Central memory CD4-positive, alpha-beta T cell (primary cell): ENCODE measurements at places on chromosomes 6 and 20.

DNA sequence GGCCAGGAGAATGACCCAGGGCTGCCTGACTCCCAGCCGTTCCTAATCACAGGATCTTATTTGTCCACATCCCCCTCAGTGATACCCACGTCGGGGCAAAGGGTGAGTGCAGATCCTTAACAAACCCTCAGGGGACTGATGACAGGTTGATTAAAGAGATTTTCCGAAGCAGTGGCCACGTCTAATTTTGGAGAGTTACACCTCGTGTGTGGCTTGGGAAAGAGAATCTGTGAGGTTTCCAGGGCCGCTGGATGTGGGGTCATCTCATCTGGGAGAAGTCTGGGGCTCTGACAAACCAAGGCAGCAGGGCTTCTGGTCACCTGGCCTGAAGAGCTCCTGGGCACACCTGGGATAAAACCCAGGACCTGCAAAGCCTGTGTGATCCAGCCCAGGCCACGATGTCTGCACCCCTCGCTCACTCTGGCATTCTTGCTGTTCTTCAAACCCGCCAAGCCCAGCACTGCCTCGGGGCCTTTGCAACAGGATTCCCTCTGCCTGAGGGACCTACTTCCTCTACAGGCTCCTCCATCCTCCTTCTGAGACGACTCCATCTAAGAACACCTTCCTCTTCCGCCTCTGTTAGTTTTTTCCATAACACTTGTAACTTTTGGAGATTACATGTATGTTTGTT, 4.7 kb downstream of the JPH2 start:
- no peak for DNase-seq

DNA sequence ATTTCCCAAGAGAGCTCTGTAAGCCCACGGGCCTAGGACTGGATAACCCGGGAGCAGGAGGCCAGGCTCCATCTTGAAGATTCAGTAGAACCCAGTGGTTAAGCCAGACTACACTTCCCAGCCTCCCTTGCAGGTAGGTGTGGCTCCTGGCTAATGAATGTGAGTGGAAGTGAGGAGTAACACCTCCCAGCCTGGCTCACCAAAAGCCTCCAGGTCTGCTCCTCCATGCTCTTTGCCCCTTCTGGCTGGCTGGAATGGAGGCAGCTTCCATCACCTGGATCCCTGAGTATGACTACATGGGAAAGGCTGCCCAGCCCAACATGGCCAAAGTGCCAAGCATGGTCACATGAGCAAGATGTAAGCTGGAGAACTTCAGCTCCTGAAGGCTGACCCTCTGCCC, 9.7 kb downstream of the LRRN4 start:
- DNase-seq, result no peak

GRCh38 chr6:77332915-77333623, 130.2 kb downstream of the HTR1B start:
- no peak for DNase-seq

DNA sequence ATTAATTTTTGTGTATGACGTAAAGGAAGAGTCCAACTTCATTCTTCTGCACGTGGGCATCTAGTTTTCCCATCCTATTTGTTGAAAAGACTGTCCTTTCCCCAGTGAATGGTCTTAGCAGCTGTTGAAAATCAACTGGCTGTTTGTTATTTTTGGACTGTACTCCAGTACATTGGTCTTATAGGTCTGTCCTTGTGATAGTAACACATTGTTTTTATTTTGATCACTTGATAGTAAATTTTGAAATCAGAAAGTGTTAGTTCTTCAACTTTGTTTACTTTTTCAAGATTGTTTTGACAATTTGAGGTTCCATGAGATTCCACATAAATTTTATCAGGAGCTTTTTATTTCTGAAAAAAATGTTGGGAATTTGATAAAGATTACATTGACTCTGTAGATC, 280.2 kb upstream of the FOXQ1 start:
- no peak for DNase-seq

DNA sequence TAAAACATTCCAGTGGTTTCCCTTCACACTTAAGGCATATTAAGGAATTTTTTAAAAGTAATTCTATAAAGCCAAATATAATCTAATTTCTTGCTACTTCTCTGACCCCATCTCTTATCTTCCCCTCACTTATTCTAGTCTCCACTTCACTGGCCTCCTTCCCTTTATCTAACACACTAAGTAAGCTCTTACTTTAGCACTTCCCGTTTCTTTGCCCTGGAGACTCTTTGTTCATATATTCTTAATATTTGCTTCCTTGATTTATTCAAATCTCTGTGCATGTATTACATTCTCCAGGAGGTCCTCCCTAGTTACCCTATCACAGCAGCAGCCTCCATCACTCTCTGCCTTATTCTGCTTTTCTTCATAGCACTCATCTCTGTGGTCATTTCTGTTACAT, 20.3 kb downstream of the GTPBP2 start:
- DNase-seq, result no peak

DNA sequence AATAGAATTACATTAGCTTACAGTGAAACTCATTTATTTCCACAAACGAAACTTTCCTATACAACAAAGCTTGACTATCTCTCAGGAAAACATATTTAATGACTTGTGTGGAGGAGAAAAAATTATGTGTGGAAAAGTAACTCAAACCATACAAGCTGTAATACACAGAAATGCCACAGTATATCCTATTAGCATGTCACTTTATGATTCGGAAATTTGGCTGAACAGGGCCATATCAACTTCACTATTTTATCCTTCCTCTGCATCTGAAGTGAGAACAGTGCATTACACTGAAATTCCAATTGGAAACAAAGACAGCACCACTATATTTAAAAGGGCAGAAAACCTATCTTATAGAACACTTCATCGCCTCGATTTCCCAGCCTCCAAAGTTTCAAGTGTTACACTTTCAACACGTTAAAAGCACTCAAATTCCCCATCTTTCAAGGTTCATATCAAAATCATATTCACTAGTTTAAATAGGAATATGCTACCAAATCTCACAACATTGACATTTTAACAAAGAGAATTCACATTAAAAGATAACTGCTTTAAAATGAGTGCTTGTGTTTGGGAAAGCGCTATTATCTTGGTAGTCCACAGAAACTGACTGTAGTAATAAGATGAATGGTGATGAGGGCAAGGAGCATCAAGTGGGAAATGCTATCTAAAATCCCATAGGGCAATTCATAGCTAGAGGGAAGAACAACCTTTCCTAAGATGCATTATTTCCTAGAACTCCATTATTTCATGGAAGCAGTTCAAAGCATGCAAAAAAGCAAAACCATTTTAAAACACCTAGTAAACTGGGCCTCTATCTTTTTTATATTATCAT, 1.8 kb downstream of the REV3L start:
- DNase-seq, result no peak

- DNase-seq, result no peak
Observed at GRCh38 chr6:53327017-53327395, 21.7 kb downstream of the ELOVL5 start.

GRCh38 chr6:160015778-160016684, 47.1 kb downstream of the IGF2R start:
- peak; percentile 49 for DNase-seq

DNA sequence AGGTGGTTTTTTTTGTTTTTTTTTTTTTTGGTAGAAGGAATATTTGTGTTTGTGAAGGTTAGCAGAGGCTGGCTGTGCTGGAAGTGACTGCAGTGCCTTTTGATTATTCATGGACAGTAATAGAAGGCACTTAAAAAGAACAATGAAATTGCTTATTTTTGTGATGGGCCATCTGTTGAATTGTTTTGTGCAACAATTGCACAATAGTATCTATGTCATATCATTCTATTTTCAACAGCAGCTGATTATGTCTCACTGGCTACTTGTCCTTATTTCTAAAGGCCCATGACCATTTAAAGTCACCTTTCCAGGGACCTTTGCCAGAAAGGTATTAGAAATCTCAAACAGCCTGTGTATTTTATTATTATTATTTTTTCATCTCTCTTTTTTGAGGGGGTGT, 70.6 kb downstream of the AFG1L start:
- DNase-seq, result no peak

GRCh38 chr6:168037856-168038255, 40.4 kb downstream of the KIF25 start:
- DNase-seq, result no peak

DNA sequence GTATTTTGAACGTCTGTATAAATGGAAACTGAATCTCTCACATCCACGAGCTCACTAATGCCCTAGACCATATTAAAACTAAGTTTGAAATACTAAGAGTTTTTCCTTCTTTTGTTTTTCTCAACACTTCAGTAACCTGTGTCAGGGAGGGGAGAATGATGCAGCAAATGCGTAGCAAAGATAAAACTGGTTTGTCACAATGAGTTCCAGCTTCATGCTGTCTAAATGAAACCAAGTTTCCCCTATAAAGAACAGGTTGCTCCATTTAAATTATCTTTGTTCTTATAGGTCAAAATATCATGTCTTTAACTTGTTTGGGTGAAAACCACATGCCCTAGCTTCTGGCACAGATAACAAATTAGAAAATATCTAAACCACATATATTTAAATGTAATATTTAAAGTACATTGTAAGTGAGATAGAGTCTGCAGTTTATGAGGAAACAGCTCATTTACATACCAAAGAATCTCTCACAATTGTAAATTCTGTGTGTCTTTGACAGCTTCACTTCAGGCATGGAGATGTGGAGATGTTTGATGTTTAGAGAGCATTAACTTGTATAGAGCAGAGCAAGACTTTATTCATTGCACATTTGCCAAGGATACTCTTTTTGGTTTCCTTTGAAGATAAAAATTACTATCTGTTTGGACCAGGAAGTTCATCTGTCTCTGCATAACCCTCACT, 7.3 kb downstream of the TRDN start:
- no peak for DNase-seq

DNA sequence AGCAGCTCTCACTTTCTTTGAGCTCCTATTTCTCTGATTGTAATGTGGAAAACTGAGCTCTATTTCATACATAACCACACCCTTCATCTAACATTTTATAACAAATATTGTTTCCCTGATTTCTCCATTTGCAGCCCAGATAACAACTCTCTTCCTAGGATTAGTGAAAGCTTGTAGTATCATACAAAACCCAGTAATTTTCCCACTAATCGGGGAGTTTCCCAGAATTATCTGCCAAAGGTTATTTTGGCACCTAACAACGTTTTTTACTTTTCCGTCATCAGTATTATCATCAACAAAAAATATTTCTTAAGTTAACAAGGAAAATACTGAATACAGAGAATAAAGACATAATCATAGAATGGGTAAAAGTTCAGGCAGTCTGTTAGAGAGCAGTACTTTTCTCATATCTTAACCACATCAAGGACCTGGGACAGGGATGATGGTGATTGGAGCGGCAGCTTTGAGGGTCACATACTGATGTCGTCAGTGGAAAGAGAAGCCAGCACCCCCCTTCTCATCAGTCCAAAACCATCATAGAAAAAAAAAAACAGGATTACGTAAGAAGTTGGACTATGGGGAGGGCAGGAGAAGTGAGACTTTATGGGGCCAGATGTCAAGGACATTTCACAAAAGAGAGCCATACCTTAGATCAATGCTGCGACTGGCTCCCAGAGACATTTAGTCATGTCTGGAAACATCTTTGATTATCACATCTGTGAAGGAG, 166.1 kb upstream of the TNFAIP3 start:
- no peak for DNase-seq

DNA sequence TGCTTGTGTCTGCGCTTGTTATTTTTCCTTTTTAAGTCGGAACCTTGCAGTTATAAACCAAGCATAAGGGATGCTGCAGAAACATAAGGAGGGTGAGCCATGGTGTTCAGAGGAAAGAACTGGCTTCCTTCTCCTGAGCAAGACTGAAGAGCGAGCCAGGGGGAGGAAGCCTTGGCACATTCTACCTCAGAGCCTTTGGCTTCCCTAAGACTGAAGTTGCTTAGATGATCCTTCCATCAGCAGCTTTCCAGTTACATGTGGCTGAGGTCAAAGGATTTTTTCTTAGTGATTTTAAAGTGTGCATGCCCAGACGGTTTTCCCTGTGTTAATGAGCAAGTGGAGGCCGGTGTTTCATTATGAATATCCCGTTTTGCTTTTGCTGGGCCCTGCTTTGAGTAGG, 363.8 kb downstream of the DOK5 start:
- no peak for DNase-seq

DNA sequence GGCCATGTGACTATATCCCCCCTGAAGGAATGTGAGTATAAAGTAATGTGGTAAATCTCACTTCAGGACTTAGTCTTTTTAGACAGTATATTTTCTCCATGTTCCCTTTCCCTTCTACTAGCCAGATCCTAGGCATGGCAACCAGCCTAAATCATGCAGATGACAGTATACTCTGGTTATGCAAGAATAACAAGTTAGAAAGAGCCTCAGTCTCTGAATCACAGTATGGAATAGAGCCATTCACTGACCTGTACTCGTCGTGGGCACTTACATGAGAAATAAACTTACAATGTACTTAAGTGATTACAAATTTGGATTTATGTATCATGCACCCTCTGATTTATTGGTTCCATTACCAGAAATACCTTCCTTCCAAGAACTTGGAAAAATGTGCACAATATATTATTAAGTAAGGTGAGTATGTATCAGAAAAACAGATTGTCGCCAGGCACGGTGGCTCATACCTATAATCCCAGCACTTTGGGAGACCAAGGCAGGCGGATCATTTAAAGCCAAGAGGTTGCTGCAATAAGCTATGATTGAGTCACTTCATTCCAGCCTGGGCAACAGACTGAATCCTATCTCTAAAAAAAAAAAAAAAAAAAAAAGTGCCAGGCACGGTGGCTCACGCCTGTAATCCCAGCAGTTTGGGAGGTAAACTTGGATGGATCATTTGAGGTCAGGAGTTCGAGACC, 25.1 kb upstream of the FAM8A1 start:
- DNase-seq, result no peak

- no peak for DNase-seq
Observed at GRCh38 chr6:11748591-11749210, 29.9 kb downstream of the ADTRP start.

DNA sequence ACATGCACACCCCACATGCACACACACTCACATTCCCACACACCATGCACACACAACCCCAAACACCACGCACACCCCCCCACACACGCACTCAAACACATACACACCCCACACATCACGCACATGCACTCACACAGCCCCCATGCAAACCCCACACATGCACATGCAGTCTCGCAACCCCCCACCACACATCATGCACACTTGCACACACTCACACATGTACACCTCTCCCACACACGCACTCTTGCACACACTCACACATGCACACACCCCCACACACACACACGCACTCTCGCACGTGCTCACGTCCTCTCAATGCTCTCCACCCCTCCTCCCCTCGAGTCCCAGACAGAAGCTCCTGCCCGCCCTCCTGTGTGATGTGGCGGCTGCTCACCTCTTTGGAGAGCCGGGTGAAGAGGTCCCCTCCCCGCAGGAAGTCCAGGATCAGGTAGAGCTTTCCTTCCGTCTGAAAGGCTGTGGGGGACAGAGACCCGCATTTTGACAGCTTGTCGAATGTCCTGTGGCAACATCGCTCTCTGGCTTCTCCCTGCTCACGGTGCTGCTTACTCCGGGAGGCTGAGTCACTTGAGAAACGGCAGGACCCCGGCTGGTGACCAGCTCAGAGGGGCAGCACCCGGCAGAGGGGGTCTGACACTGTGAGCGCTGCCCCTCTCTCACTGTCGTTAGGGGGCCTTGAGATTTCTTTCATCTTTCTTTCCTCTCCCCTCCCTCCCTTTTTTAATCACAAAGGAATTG, 78.5 kb downstream of the RAMACL start:
- no peak for DNase-seq
